ENCODE measurements at places on chromosomes 2 and 18.

- DNase-seq, result no peak
These were observed 20.6 kb upstream of the GCC2 start for GRCh38 chr2:108428286-108429009.

DNA sequence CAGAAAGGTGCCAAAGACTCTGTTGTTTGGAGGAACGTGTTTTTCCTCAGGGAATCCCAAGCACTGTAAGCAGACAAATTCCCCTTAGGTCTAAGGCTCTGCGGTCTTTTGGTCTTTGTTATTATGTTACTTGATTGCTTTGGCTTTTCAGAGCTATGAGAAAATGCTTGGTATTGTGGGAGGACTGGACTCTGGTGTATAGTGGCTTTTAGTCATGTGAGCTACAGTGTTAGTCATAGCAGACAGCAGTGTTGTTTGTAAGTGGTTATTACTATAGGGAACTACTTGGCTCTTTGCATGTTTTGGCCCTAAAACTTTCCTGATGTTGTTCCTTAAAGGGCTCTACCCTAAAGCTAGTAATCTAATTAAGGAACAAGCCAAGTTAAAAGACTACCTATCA lies 956.2 kb upstream of the LRATD1 start:
- no peak for DNase-seq

GRCh38 chr2:178403671-178404306 lies 47.2 kb downstream of the PRKRA start:
- DNase-seq, result no peak

DNA sequence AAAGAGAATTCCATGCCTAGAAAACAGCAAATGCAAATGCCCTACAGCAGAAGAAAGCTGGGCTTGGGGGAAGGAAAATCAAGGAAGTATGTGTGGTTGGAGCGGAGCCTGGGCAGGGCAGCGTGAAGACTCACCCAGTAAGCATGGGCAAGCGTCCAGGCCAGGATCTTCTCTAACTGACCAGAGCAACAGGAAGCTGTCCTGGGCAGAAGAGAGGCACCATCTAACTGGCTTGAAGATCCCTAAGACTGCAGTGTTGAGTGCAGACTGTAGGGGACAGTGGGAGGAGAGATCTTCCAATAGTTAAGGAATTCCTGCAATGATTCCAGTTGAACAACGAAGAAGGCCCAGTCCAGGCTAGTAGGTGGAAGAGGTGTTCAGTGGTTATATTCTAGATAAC lies 57.9 kb downstream of the NXPH2 start:
- no peak for DNase-seq

DNA sequence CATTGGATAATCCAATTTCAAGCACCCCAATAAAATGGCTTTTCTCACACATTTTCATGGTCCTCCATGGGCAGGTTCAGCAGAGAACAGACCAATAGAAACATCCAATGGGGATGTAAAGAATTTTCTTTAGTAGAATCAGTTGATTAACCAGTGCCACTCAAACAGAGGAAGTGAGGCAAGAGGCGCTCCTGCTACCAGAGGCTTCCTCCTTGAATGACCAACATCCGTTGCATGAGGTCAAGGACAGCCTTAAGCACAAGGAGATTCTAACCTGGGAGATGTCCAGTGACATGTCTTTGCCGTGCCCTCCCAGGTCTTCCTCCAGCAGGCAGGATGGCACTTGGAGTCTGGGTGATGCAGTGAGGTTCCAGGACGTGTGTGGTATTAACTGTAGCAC lies 146.6 kb downstream of the PIEZO2 start:
- DNase-seq, result no peak

DNA sequence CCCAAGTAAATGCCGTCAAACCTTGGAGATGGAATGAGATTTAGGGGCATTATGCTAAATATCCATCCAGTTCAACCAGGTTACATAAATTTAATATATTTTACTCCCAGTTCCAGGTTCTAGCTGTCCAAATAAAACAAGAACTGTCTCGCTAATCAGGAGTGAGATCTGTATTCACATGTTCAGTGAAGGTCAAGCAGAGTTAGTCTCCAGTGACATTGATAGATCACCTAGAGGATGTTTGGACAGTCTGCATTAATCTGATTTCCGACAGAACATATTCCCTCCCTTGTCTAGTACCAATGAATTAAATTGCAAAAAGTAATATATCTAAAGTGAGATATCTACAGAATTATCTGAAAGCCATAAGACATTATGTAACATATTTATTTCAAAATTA lies 979.4 kb upstream of the CNTNAP5 start:
- DNase-seq, result no peak

DNA sequence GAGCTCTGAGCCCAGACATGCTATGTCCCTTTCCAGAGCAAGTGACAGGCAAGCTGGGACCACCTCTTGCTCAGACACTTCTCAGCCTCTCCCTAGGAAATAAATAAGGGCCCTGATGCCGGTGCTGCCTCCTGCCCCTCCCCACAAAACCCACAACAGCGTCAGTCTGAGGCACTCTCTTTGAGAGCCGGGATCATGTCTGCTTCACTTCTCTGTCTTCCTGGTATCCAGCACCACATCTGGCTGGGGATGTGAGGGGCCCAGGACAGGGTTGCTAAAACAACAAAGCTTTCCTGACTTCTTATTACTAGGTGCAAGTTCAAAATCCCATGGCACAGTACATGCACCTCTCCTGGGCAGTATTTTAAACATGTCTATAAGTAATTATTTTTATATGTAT lies 103.9 kb upstream of the GLI2 start:
- DNase-seq, result no peak

DNA sequence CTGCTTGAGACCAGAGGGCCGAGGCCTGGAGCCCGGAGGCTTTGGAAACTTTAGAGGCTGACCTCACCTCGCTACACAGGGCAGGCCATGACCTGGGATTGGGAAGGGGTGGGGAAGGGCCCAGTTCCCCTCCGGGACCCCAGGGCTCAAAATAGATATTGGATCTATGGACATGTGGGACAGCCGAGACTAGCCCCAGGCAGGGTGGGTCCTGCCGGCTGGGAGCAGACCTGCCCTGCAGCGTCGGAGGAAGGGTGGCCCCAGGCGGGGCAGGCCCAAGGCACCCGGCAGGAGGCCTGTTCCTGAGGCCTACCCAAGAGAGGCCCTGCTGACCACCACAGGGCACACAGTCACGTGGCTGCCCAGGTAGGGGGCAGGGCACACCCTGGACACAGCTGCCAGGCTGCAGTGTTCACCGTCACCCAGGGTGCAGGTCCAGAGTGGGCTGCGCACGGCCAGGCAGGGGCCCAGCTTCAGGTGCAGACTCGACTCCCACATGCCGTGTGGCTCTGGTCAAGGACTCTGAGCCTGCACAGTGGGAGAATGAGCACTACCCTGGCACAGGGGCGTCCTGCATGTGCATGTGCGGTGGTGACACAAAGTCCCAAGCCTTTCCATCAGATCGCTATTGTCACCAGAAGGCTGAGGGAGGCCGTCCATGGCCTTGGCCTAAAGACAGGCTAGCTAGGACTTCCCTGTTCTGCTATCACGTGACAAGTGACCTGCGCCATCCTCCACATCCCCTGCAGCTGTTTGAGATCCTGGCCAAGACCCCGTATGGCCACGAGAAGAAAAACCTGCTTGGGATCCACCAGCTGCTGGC lies 13.2 kb downstream of the ANO7 start:
- DNase-seq, result no peak
